Tracheal epithelial cell (primary cell): ENCODE measurements at places on chromosomes 11 and 22. TPM values are rescaled to one million over a fixed set of nuclear protein-coding genes. Genes with fewer than 3 reads are reported as not detected.

Gene ANKK1
- 0.85 and 1.9 TPM in 2 replicates for total RNA-seq

Gene DDX25
- 0.24 TPM in 1 of 2 replicates, not detected in the other for total RNA-seq

Gene ENTHD1
- total RNA-seq = not detected in 2 replicates

Gene KRTAP5-1
- not detected in 2 replicates for total RNA-seq

Gene CLDN5
- total RNA-seq = 2.7 and 7.9 TPM in 2 replicates

Gene INCENP
- 6.0 and 8.2 TPM in 2 replicates for total RNA-seq

Gene DDTL
- 0.43 TPM in 1 of 2 replicates, not detected in the other for total RNA-seq

Gene C2CD2L
- 1.4 and 1.9 TPM in 2 replicates for total RNA-seq

Gene DMC1
- total RNA-seq = 1.3 and 2.2 TPM in 2 replicates

Gene CHRM1
- not detected in 2 replicates for total RNA-seq

Gene KLHL35
- 2.4 TPM in 1 of 2 replicates, not detected in the other for total RNA-seq

Gene OR8A1
- total RNA-seq = not detected in 2 replicates

Gene GNG3
- not detected in 2 replicates for total RNA-seq

Gene GSTT2
- not detected in 2 replicates for total RNA-seq

Gene PTPN5
- not detected in 2 replicates for total RNA-seq

Gene PVALB
- not detected in 2 replicates for total RNA-seq

Gene POU2AF2
- total RNA-seq = not detected in 2 replicates

Gene SERHL2
- 0.43 and 8.7 TPM in 2 replicates for total RNA-seq

Gene PNPLA5
- not detected in 2 replicates for total RNA-seq

Gene TMEM86A
- total RNA-seq = under 0.01 and 2.7 TPM in 2 replicates

Gene MMP8
- total RNA-seq = 0.24 TPM in 1 of 2 replicates, not detected in the other

Gene FGF19
- total RNA-seq = not detected in 2 replicates

Gene TREH
- total RNA-seq = not detected in 2 replicates

Gene KDM4E
- not detected in 2 replicates for total RNA-seq

Gene ADAMTS8
- not detected in 2 replicates for total RNA-seq
